ENCODE measurements at places on chromosomes 6 and 20.
A peak's percentile ranks its signal among the peaks of the same experiment; 100 is the strongest.

- DNase-seq, result no peak
Observed at GRCh38 chr6:44435500-44435899, 48.0 kb downstream of the CDC5L start.

DNA sequence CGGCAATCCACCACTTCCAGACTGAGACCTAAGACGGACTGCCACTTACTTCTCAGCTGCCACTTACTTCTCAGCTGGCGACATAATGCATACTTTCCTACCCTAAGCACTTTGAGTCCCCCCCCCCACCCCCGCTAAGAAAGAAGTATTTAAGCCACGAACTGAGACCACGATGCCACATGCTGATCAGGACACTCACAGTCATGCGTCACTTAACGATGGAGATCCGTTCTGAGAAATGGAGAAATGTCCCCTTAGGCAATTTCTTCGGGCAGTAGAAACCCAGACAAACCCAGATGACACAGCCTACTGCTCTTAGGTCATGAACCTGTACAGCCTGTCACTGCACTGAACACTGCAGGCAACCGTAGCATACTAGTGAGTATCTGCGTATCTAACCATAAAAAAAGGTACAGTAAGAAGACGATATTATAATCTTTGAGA is 690 bp downstream of the IFNGR1 start:
- no peak for DNase-seq

GRCh38 chr20:35355372-35355771 is 56.4 kb downstream of the UQCC1 start:
- no peak for DNase-seq

DNA sequence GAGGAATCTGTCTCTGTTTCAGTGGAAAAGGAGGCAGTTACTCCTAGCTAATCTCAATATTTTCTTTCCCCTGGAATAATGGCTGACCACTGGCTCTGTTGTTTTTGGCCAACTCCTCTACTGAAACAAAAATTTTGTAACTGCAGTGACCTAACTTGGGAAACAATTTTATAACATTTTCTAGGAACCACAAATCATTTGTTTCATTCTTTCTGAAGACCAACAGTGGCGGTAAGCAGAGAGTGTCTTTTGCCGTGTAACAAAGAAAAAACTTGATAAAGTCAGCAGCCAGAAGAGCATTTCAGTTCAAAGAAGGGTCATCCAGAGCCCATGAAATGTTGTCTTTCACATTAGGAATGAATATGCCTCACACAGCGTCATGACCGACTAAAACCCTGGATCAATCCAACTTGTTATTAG is 11.8 kb upstream of the BFSP1 start:
- DNase-seq, result no peak

DNA sequence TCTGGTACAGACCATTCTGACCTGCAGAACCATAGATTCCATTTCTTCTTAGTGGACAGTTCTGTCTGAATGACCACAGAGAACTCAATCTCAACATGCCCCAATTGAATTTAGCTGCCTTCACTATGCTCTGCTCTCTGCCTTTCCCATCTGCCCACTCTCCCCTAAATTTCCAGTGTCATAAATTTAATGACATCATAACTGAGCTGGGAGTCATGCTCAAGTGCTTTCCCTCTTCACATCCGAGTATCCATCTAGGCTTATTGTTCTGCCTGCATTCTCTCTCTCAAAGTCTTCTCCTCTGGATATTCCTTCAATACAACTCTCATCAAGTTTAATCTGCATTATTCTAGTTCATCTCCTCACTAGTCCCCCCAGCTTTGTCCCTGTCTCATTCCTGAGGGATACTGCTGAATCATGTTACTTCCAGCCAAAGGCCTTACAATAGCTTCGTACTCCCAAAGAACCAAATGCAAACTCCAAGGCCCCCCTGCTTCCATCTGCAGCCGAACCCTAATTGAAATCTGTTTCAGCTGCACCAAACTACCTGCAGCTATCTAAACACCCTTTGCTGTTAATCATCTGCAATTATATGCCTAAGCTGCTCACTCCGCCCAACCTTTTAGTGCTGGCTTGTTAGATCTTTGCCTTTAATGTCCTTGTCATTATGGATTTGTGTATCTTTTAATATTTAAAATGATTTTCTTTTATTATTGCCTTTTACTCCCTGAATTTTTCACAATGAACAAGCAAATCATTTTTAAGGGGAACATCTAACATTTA is 46.1 kb downstream of the SLC35B3 start:
- no peak for DNase-seq

GRCh38 chr20:5935384-5935783 is 14.9 kb downstream of the TRMT6 start:
- DNase-seq, result no peak

GRCh38 chr20:38057351-38057972 is 23.9 kb downstream of the RPRD1B start:
- peak; percentile 34 for DNase-seq

DNA sequence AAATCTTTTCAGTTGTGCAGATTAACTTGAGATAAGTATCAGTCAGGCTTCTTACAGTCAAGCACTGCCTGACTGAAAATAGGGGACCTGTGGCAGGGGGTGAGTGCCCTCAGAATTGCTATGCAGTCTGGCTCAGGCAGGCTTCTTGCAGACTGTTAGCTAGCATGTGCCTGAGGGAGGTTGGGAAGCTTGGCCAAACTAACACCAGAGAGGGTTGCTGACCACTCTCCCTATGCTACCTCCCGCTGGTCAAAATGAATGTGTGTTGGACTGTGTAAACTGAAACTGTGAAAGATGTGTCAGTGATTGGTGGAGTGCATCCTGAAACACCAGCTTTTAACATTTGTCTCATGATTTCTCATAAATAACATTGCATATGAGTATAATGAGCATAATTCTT is 622.3 kb upstream of the IMPG1 start:
- no peak for DNase-seq

DNA sequence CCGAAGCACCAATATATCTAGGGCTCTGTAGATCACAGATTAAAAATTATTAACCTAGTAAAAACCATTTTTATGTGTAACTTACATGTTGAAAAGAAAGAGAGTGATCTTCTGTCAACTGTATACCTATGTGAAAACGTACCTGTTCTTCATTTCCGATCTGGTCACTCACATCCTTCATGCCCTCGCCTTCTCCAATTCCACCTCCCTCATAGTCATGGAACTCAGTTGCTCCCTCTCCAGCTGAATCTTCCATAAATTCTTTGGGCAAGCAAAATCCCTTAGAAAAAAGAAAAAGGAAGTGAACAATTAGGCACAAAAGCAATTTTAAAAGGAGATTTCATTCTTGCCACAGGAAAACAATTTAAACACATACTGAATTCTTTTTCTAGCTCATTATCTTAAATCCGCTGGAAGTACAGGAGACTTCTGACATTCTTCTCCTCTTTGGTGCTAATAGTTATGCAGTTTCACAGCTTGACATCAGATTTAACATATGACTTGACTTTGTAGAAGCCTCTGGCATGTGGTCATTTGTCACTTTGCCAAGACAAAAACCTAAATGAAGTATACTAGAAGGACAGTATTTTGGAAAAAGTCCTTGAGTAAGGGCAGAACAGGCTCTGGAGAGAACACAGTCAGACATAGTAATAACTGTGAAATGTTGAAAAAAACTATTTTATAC is 29.5 kb upstream of the LYRM2 start:
- DNase-seq, result no peak

DNA sequence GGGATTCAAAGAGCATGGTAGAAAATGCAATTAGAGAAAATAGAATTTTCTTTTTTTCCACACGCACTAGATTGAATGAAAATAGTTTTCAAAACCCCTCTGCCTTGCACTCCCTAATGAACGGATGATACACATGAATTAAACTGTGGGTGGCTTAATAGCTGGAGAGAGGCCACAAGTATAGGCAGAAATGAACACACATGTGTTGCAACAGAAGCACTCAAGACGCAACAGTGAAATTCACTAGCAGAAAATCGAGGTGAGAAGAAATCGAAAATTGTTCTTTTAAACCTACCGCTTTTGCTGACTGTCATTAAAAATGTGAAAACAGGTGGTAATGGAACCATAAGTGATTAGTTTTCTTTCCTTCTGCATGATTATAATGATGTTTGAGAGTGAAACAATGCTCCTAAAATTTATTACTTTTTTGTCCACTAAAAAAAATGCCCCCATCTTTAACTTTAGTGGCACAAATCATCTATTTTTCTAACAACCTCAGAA is 80.1 kb upstream of the SHLD1 start:
- no peak for DNase-seq

DNA sequence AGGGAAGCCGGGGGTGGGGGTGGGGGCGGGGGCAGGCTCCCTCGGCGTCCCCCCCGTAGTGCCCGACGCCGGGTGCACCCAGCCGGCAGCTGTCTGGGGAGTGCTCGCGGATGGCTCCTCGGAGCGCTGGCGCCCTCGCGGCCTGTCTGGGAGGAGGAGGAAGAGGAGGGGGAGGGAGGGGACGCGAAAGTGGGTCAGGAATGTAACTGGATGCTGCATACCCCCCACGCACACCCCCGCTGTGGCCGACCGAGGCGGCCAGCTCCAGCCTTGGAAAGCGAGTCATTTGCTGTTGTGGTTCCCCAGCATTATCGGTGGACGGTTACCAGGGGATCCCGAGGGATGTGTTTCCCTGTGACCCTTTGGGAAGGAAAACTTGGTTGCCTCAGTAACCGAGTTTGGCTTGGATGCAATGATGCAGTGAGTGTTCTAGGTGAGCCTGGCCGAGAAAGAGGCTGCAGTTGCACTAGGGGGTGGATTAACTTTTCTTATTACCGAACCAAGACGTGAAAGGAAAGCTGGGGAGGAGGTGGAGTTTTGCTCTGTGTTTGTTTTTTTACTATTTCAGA is 55.2 kb upstream of the RREB1 start:
- DNase-seq, result no peak

- no peak for DNase-seq
Observed at GRCh38 chr6:9140172-9140571, 704.8 kb upstream of the SLC35B3 start.

DNA sequence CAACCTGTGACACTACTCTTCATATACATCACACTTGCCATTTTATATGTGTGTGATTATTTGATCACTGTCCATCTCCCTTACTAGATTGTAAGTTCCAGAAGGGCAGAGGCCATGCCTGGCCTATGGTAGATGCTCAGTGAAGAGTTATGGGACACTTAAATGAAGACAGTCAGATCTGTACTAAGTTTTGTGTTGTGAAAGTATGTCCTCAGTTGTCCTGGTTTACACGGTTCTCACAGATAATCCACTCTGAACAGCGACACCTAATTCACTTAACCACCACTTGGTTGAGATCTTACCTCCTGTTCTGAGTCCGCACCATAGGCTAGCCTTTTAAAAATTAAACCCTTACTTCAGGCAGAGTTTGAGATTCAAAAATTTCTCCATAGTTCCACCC is 434.1 kb upstream of the SOX4 start:
- no peak for DNase-seq

DNA sequence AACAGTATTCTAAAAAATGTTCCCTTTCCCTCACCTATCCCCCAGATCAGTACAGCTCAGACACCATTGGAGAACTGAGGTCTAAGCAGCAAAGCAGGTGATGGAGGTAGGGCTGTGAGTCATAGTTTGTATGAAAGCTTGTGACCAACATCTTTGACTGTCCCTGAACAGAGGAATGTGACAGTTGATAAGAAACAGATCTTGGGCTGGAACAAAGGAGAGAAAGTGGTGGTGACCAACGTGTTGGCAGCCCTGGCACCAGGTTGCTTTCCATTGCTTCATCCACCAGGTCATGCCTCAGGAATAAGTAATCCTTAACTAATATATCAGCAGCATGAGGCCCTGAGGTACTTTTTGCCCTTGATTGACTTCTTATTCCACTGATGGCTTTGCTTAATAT is 19.9 kb upstream of the CRIP3 start:
- no peak for DNase-seq

- DNase-seq, result no peak
Observed at GRCh38 chr6:27059621-27060425, 187.7 kb upstream of the PRSS16 start.

DNA sequence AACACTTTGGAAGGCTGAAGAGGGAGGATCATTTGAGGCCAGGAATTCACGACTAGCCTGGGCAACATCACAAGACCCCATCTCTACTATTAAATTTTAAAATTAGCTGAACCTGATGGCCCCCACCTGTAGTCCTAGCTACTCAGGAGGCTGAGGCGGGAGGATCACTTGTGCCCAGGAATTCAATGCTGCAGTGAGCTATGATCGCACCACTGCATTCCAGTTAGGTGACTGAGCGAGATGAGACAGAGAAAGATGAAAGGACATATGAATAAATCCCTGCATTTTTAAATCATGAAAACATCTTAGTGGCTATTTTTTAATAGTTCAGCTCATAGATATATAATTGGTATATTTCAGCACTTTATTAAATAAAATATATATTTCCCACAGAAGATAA is 93.8 kb downstream of the GPR63 start:
- DNase-seq, result no peak
